ENCODE measurements at places on chromosomes 11 and 22.

- DNase-seq = no peak
Observed at GRCh38 chr11:76781807-76782530, 1.2 kb upstream of the TSKU start.

DNA sequence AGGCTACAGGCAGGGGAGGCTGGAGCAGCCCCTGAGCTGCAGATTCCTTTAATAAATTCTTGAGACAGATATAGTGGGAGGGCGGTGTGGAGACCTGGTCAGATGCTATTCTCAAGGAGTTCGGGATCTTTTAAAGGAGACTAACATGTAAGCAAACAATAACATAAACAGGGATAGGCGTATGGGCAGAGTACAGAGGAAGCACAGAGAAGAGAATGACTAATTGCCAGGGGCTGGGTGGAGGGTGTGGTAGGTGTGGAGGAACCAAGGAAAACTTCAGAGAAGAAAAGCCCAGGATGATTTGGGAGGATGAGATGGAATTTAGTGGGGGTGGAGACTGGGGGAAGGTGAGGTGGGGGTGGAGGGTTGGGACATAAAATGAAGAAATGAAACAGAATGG is 9.7 kb upstream of the HEPHL1 start:
- DNase-seq = no peak

DNA sequence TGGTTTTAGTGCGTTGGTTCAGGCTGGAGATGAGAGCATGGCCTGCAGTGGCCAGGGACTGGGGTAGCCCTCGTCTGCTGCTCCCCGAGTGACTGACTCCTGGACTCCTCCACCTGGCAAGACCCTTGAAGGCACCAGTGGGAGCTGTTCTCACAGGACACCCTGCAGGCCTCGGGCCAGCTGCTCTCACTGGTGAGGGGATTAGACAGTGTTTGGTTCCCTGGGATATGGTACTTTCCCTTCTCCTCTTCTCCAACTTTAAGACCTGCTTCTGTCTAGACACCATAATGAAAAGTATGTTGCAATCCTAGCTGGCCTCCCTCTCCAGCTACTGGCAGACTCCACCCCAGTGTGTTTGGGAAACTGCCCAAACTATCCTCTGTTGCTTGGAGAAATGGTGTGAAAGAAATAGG is 168.8 kb upstream of the CADM1 start:
- peak; percentile 51 for DNase-seq

DNA sequence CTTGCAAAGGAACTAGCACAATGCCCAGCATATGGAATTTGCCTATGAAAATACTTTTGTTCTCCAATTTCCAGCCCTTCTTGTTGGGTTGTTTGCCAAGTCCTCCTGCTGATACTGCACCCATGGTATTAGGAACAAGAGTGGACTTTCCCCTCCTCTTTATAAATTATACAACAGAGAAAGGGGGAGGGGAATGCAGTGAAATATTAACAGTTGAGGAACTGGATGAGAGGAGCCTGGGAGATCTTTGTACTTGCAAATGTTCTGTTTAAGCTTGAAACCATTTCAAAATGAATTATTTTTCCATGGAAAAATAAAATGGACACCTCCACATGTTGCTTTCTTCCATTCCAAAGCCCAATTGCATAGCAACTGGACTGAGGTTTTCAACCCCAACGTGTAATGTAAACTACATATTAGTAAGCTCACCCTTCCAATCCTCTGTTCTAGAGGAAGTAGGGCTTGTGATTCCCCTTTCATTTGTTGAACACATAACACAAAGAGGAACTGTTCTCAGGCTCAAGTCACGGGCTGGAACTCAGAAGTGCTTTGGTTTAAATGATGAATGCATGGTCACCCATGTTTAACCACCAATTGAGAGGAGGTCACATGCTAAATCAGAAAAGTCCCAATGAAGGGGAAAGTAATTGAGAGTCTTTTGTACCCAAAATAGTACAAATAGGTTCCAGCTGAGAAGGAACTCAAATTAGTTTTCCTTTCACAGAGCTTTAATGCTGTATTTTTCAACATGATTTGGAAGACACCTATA is 66.2 kb upstream of the ZC3H12C start:
- DNase-seq = no peak

GRCh38 chr22:39946503-39947219 is 13.5 kb upstream of the TMA7B start:
- DNase-seq = no peak

GRCh38 chr11:9827708-9828107 is 163.8 kb downstream of the SWAP70 start:
- DNase-seq = no peak

DNA sequence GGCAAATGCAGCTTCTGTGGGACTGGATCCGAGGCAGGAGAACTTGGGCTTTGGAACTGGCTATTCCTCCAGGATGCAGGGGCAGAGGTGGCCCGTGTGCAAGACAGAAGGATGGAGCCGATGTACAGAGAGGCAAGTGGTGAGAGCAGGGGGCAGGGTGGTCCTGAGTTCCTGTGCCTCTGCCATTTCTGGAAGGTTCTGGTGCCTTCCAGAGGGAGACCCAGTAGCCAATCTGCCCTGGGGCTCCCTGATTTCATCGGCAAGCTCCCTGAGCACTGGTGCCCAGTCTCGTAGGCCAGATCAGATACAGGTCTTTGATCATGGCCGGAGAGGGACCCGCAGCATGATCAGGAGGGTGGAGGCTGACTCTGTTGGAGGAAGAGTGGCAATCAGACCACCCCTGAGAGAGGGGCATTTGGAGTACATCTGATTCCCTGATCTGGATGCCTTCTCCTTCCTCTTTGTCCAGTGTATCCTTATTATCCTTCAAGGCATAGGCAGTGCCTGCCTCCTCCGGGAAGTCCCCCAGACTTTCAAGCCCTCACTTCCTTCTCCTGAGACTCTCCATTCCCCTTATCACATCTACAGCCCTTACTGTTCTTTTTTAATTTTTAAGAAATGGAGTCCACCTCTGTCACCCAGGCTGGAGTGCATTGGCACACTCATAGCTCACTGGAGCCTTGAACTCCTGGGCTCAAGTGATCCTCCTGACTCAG is 9.7 kb downstream of the MRGPRD start:
- DNase-seq = peak; percentile 0

DNA sequence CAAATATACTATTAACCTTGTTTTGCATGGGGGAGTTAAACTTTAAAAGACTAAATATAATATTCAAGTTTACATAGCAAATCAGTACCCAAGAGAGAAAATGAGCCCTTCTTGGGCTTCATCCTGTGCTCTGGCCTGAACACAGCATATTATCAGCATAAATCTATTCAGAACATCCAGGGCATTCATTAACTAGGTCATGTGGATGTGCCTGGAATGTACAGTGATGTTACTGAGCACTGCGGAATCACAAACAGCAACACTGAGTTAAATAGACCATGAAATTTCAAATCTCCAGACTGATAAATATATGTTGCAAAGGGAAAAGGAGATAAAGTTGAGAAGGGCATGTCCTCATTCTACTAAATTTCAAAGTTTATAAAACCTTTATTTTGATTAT is 426.4 kb downstream of the AASDHPPT start:
- DNase-seq = no peak

DNA sequence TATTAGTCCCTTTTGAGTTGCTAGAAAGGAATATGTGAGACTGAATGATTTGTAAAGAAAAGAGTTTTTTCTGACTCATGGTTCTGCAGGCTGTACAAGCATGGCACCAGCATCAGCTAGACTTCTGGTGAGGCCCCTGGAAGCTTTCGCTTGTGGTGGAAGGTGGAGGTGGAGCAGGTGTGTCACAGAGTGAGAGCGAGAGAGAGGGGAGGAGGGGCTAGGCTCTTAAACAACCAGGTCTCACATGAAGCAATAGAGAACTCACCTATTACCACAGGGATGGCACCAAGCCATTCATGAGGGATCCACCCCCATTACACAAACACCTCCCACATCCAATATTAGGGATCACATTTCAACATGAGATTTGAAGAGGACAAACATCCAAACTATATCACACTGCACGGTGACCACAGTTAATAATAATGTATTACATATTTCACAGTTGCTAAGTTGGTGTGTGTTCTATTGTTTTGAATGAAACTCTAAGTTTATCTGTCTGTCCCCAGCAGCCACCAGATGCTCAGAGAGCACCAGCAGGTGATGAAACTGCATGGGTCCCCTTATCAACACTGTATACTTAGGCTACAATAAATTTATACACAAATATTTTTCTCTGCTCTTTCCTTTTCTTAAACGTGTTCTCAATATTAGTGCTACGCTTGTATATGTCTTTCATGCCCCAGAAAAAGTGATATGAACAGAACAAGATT is 14.1 kb downstream of the ZFP91 start:
- DNase-seq = no peak

- DNase-seq = no peak
Observed at GRCh38 chr11:129611661-129612446, 203.8 kb upstream of the TMEM45B start.

DNA sequence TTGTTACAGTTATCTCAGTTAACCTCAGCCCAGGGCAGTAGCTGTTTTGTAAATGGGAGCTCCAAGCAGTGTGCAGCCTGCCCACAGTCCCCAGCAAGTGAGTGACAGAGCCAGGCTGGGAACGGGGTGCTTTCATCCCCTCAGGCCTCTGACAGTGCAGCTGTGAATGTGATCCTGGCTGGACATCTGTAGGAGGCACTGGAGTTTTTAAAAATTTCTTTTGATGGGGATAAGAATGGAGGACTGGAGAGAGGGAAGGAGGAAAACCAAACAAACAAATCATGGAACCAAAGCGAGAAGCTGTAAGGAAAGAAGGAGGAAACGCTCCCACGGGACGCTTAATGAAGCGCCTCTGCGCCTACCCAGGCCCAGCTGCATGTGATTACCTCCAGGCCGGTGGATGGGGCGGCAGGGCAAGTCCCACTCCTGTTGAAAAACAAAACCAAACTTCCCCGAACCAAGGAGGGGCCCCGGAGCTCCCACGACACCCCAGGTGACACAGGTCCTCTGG is 40.6 kb downstream of the SCUBE1 start:
- DNase-seq = no peak

DNA sequence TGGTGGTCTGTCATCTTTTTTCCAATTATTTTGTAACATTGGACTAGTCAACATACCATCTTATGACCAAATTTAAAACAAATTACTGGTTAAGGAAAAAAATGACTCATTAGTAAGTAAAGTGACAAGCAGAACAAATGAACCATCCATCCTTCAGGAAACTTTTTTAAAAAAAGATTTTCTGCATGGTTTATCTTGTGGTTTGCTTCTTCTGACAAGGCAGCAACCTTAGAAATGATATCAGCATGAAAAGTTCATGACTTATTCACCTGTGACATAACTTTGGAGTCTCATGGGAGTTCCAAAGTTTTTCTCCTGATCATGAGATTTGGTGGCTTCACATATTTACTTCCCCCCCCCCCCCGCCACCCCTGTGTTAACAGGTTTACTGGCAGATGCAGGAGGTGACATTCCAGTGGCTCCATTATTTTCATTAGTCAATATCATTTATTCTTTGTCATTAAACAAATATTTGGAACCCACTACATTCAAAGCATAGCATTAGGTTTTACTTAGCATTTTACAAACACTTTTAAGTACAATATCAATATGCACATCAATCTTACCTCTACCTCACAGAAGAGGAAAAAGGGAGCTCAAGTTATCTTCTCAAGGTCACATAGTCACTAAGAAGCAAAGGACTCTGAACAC is 40.7 kb downstream of the DCUN1D5 start:
- DNase-seq = no peak

GRCh38 chr11:125952973-125953372 is 7.1 kb downstream of the VSIG10L2 start:
- DNase-seq = peak; percentile 84

GRCh38 chr11:125451400-125452124 is 44.5 kb downstream of the FEZ1 start:
- DNase-seq = peak; percentile 28

- DNase-seq = no peak
Observed at GRCh38 chr11:45592636-45593035, 72.8 kb downstream of the CHST1 start.

GRCh38 chr11:130428316-130429119 is at the start of gene ADAMTS8:
Gene ADAMTS8, minus strand, starts transcription at chr11:130428609. Its CDS starts 323 bp downstream, at chr11:130428286.
- no peak for DNase-seq

DNA sequence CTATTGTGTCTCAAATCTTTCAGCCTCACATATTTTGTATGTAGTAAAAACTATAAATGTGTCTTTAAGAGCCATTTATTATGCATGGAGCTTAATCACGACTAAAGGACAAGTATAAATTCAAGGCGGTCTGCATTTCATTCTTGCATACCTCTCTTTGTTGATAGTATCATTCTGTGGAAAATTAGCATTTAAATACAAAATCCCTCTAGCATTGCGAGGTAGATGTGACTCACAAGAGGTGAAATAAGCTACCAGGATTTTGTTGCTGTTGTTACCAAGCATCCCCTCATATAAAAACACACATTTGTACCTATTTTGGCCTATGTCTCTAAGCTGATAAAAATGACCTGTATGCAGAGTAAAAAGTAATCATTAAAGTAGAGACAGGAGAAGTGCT is 537.4 kb upstream of the LUZP2 start:
- DNase-seq = no peak

DNA sequence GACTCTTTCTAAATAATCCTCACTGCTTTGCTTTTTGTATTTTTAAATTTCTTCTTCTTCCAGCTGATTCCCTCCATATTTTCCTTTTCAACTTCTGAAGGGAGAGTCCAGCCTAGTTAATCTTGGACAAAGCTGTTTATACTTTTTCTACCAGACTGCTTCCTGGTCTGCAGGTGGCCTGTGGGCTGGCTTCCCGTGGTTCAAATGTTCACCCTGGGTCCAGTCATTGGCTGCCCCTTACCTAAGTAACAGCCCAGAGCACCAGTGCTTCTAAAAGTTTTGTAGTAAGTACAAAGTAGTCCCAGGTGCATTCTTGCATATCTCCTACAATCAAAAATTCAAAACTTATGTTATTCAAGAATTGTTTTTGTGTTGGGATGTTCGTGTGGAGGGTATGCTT is 19.1 kb downstream of the ZNF143 start:
- no peak for DNase-seq

DNA sequence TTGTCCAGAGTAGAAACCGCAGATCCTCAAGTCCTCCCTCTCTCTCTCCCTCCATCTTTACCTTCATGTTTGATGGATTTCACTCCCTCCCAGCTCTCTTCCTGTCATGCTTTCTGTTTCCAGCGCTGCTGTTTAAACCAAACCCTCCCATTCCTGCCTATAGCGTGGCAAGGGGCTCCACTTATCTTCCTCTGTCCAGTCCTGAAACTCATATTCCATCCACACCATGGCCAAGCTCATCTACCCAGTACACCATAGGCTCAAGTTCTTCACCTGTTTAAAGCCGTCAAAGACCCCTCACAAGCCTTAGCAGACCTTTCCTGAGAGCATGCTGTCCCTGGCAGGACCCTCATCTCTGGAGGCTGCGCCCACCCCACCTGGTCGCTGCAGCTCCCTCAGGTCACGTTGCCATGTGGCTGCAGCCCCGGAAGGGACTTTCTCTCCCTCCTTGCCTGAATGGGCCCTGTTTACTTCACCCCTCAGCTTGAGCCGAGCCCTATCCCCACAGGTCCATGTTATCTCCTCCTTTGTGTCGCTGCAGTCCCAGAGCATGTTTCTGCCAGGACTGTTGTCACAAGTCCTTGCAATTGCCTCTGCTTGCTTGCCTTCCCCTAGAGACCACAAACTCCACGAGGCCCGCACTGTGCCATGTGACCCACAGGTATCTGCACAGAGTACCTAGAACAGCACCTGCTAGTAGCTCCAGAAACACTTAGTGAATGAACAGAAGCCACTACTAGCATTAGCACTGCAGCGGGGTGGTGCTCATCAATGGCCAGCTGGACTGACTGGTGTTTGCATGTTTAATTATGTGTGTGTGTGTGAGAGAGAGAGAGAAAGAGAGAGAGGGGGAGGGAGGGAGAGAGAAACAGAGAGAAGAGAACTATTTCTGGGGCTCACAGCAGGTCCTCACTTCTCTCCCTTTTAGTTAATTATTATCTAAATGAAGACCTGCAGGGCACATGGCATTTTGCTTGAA is 149.4 kb upstream of the SNX19 start:
- no peak for DNase-seq
